Fibroblast of lung (primary cell): ENCODE measurements at places on chromosomes 16 and 17. TPM values are rescaled to one million over a fixed set of nuclear protein-coding genes. Genes with fewer than 3 reads are reported as not detected.

Gene ACE
- 2.5 and 2.6 TPM in 2 replicates for total RNA-seq

Gene ADAM11
- 0.51 and 0.66 TPM in 2 replicates for total RNA-seq

Gene GCGR
- not detected in 2 replicates for total RNA-seq

Gene CDRT4
- 0.77 and 2.3 TPM in 2 replicates for total RNA-seq

Gene NOG
- total RNA-seq: 0.51 and 0.99 TPM in 2 replicates

Gene GCSH
- 15.0 and 15.4 TPM in 2 replicates for total RNA-seq

Gene CD7
- total RNA-seq: under 0.01 and 0.17 TPM in 2 replicates

Gene HSDL1
- 21.8 and 24.8 TPM in 2 replicates for total RNA-seq

Gene SERPINF2
- total RNA-seq: under 0.01 and 0.17 TPM in 2 replicates

Gene MYH13
- not detected in 2 replicates for total RNA-seq

Gene ABCA5
- total RNA-seq: 8.5 and 17.5 TPM in 2 replicates

Gene OTOP2
- not detected in 2 replicates for total RNA-seq

Gene TAT
- total RNA-seq: not detected in 2 replicates

Gene TAC4
- not detected in 2 replicates for total RNA-seq

Gene CCDC144A
- 11.7 and 12.3 TPM in 2 replicates for total RNA-seq

Gene TBC1D3C
- total RNA-seq: 1.3 TPM in 1 of 2 replicates, not detected in the other

Gene DNAH2
- 0.17 and 0.26 TPM in 2 replicates for total RNA-seq

Gene VWA3A
- total RNA-seq: 0.17 TPM in 1 of 2 replicates, not detected in the other

Gene CA4
- under 0.01 TPM in 1 of 2 replicates, not detected in the other for total RNA-seq

Gene CCL4L2
- total RNA-seq: not detected in 2 replicates

Gene KRT32
- under 0.01 TPM in 2 replicates for total RNA-seq

Gene RTN4RL1
- total RNA-seq: 0.51 and 0.83 TPM in 2 replicates

Gene KRT12
- total RNA-seq: not detected in 2 replicates

Gene TCAP
- total RNA-seq: 0.17 and 0.26 TPM in 2 replicates

Gene PERCC1
- not detected in 2 replicates for total RNA-seq

Gene JMJD8
- total RNA-seq: 19.8 and 23.8 TPM in 2 replicates

Gene P2RX1
- under 0.01 TPM in 2 replicates for total RNA-seq

Gene HBZ
- total RNA-seq: not detected in 2 replicates

Gene HBA2
- total RNA-seq: not detected in 2 replicates

Gene FAM20A
- 14.9 and 16.2 TPM in 2 replicates for total RNA-seq

Gene FOXK2
- 25.4 and 33.2 TPM in 2 replicates for total RNA-seq

Gene LGALS3BP
- total RNA-seq: 320 and 387 TPM in 2 replicates

Gene DPEP3
- total RNA-seq: not detected in 2 replicates

Gene PRDM7
- not detected in 2 replicates for total RNA-seq

Gene TBX4
- total RNA-seq: 35.2 and 44.1 TPM in 2 replicates

Gene EIF3CL
- 67.4 and 88.6 TPM in 2 replicates for total RNA-seq

Gene TEKT5
- total RNA-seq: 0.26 TPM in 1 of 2 replicates, not detected in the other

Gene OR1A1
- not detected in 2 replicates for total RNA-seq

Gene MAP1LC3B
- total RNA-seq: 28.0 and 41.1 TPM in 2 replicates

Gene LASP1
- 58.8 and 79.8 TPM in 2 replicates for total RNA-seq

Gene LITAFD
- total RNA-seq: not detected in 2 replicates

Gene IKZF3
- total RNA-seq: not detected in 2 replicates

Gene KIF19
- under 0.01 TPM in 1 of 2 replicates, not detected in the other for total RNA-seq

Gene ABCA10
- 2.6 and 2.8 TPM in 2 replicates for total RNA-seq

Gene SCNN1B
- total RNA-seq: not detected in 2 replicates

Gene GPR179
- under 0.01 TPM in 2 replicates for total RNA-seq

Gene HS3ST3A1
- 28.5 and 48.7 TPM in 2 replicates for total RNA-seq

Gene HAP1
- total RNA-seq: 0.17 and 0.26 TPM in 2 replicates

Gene ABCA8
- total RNA-seq: 42.6 and 47.2 TPM in 2 replicates

Gene KIF2B
- total RNA-seq: not detected in 2 replicates

Gene CES5A
- not detected in 2 replicates for total RNA-seq

Gene LRRC46
- total RNA-seq: under 0.01 TPM in 2 replicates

Gene NPIPB13
- total RNA-seq: 1.3 and 3.0 TPM in 2 replicates

Gene TEX14
- total RNA-seq: under 0.01 TPM in 2 replicates

Gene KRT33A
- total RNA-seq: not detected in 2 replicates

Gene CCNF
- 3.6 and 7.3 TPM in 2 replicates for total RNA-seq
